ENCODE measurements at places on chromosomes 4 and X.

DNA sequence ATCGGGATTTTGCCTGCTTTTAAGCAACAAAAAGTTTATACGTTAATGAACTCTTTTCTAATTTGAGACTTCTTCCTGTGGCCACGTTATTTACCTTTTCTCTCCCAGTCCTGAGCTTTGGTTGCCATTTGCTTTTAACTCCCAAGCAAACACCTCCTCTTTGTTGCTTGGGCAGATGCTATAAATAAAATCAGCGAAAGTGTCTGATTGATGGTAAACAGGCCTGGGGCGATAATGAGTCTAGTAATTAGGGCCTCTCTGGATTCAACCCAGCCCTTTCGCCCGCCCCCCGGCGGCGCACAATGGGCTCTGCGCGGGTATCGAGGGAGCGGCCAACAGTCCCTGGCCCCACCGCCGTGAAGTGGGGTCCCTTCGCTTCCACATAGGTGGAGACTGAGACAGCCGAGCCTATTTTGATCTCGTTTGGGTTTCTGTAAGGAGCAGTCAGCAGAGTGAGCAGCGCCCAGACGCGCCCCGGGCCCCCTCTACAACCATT, 790 bp downstream of the CLGN start:
- DNase-seq = no peak

DNA sequence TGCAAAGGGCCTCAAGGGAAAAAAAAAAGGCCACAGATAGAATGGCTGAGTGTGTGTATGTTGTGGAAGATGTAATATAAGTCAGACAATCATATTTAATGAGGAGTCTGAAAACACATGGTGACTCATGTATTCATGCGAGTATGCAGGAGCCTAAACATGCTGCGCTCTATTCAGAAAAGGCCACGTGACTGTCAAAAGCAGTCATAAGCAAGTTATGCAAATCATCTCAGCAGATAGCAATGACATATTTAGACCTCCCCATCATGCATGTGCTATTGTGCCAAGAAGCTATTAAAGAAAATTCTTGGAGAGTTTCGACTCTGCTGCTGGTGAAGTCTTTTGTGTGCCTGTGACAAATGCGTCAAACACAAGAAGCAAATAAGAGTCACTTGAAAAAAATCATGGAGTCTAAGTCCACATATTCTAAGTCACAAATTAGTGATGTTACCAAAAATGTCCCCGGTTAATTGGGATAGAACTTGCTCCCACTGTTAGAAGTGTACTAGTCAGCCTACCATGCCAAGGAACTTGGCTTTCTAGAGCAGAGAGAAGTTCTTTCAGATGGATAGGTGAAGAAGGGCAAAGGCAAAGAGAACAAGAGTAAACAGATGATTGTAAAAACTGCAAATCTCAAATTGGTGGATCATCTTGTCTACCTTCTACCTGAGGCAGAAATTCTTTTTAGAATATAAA, 5.0 kb downstream of the LNX1 start:
- DNase-seq = no peak

- DNase-seq = no peak
These were observed 558.2 kb downstream of the ZNF674 start for GRCh38 chrX:45986971-45987370.

- DNase-seq = no peak
These were observed 190.9 kb upstream of the GATB start for GRCh38 chr4:151951671-151952050.

DNA sequence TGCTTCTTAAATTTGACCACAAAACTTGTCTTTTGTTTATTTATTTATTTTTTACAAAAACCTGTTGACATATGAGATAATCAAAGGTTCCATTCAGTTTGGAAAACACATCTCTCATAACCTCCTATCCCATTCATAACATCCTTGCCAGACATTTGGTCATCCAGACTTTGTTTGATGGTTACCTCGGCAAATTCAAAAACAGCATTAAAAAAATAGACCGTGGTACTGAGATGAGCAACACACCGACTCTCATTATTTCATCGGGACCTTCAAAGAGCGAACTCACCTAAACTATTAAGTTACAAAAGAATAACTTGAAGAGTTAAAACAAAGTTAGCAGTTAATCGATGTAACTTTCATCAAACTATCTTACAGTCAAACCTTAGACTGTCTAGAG, 85.8 kb upstream of the RPS6KA3 start:
- DNase-seq = no peak

- no peak for DNase-seq
These were observed 29.0 kb downstream of the MECP2 start for GRCh38 chrX:154068560-154068959.

All from stimulated activated CD8-positive, alpha-beta memory T cell treated with anti-CD3 and anti-CD28 coated beads, Interleukin-15, amount 100 ng/mL, for 4 hours (primary cell).